Adipocyte (in vitro differentiated cells): ENCODE measurements at places on chromosomes 16 and 17.

DNA sequence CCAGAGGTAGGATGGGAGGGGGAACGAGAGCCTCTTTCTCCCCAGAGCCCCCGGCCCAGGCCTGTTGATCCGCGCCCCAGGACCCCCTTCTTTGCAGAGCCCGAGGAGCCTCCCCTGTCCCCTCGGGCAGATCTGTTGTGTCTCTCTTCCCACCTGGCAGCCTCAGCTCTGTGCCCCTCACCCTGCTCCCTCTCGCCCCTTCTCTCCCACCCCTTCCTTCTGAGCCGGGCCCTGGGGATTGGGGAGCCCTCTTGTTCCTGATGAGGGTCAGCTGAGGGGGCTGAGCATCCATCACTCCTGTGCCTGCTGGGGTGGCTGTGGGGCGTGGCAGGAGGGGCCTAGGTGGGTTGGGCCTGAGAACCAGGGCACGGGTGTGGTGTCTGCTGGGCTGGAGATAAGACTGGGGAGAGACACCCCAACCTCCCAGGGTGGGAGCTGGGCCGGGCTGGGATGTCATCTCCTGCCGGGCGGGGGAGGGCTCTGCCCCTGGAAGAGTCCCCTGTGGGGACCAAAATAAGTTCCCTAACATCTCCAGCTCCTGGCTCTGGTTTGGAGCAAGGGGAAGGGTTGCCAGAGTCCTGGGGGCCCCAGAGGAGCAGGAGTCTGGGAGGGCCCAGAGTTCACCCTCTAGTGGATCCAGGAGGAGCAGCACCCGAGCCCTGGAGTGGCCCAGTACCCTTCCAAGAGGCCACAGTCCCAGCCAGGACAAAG is 65.4 kb downstream of the MRC2 start:
- DNase-seq = peak; percentile 44

DNA sequence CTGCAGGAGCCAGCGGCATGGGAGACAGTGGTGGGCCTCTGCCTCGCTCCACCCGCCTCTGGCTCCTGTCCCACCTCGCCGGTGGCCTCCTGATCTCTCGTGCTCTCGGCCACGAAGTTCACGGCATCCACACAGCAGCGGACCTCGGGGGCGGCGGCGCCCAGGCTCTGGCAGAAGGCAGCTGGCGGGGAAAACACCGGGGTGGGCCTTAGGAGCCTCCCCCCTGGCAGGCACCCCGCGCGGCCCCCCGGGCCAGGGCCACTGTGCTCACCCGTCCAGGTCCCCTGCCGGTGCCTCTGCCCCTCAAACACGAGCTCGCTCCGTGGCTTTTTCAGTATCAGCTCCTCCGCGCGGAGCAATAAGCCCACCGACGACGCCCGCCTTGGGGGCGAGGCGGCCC is 409 bp upstream of the C17orf107 start:
- DNase-seq = no peak

- DNase-seq = peak; percentile 36
Observed at GRCh38 chr16:67822511-67822910, 15.8 kb downstream of the TSNAXIP1 start.

DNA sequence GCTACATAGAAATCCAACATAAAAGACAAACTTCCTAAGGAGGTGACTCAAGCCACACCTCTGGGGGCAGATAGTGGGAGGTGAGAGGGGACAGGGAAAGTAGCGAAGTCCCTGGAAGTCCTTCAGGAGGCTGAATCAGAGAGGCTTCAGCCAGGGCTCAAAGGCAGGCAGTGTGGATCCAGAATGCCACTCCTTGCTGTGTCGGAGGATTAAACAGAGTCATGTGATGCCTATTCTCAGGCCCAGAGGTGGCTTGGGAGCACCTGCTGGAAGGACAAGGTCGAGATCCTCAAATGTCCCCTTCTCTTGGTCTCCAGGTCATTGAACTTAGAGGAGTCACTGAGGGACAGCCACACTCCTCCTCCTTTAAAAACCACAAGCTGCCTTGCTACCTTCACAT is 391.1 kb downstream of the SOX9 start:
- DNase-seq = no peak

DNA sequence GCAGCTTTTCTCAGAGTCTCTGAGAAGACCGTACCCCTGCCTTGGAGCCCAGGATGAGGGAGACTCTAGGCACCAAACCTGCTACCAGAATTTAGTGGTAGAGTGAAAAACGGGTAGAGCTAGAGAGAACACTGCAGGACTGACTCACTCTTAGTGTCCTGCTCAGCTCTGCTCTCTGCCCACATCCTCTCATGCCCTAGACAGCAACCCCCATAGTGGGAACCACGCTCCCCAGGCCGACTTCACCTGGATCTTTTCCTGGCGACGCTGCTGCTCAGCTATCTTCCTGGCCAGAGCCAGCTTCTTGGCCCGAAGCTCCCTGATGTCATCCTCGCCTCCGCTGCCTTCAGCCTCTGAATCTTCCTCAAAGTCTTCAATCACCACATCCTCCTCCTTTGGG is 26.7 kb downstream of the HIC1 start:
- no peak for DNase-seq

DNA sequence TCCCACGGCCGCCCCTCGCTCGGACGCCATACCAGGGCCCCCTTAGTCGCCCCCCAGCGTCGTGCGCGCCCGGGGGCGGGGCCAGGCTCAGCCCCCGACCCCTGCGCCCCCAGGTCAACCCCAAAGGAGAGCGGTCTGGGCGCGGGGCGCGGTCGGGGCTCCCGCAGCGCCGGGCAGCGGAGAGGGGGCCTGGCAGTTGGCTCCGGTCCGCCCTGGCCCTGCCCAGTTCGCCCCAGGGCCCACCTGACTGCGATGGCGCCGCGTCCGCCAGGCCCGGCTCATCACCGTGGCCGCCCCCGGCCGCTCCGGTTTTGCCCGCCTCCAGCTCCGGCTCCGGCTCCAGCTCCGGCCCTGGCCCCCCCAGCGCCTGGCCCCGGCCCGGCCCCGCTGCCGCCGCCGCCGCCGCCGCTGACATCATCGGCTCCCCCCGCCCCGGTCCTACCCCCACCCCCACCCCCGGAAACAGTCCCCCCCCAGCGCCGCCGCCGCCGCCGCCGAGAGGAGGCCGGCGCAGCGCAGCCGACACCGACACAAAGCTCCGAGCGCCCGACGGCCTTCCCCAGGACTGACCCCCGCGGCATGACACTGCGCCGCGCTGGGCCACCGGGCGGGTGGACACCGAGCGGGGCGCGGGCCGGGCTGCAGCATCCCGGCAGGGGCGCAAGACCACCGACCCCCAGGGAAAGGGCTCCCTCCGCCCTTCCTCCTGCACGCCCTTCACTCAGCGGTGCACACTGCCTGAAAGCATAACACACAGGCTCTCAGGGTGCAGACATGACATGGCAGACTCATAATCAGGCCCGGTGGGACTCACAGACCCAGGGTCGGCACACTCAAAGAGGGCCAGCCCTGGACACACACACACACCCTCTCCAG is at the start of gene ZBTB4:
Gene ZBTB4, minus strand, starts transcription at position 419 of the 876 bp plus-strand sequence. CDS start 12,830 bp downstream, outside the sequence.
- peak; percentile 79 for DNase-seq
